ENCODE measurements at places on chromosomes 7 and 10.

- DNase-seq = no peak
These were observed 289.7 kb upstream of the VSTM2A start for GRCh38 chr7:54252256-54253035.

- DNase-seq = no peak
These were observed 54.9 kb upstream of the HBP1 start for GRCh38 chr7:107113866-107114265.

DNA sequence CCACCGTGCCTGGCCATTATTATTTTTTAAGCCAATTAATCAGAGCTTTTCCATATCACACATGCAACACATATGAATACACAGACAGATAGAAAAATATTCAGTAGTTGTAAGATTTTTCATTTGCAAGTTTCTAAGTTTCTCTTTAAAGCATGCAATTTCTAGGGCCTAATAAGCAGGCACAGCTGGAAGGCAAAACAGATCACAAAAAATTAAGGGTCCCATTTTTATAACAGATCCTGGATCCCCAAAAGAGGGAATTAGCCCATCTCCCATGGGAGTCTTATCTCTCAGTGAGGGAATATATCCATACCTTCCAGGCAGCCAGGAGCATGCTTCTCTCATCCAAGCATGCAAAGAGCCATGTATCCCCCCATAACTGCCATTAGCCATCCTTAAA is 31.2 kb upstream of the ZNF365 start:
- DNase-seq = no peak

DNA sequence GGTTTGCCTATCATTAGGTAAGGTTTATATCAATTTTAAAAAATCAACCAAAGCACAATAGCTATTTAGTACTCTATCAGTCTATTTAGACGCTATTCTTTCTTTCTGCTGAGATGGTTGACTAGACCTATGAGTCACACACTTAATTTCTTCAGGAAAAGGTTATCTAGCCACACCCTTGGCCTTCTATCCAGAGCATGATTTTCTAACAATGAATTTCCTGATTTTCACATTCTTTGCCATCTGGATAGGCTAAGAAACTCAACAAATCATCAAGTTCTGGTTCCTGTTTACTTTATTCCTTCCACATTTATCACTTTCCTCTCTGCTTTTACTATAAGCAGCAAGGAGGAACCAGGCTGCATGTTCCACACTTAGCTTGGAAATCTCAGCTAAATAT is 8.1 kb downstream of the PRPS1L1 start:
- no peak for DNase-seq

- peak; percentile 33 for DNase-seq
These were observed 20.6 kb upstream of the RHOBTB1 start for GRCh38 chr10:60964257-60965235.

GRCh38 chr7:153507885-153508284 is 544.3 kb upstream of the DPP6 start:
- DNase-seq = no peak

Measured in stimulated activated naive CD4-positive, alpha-beta T cell (primary cell).